ENCODE measurements at places on chromosomes 11 and 22.

DNA sequence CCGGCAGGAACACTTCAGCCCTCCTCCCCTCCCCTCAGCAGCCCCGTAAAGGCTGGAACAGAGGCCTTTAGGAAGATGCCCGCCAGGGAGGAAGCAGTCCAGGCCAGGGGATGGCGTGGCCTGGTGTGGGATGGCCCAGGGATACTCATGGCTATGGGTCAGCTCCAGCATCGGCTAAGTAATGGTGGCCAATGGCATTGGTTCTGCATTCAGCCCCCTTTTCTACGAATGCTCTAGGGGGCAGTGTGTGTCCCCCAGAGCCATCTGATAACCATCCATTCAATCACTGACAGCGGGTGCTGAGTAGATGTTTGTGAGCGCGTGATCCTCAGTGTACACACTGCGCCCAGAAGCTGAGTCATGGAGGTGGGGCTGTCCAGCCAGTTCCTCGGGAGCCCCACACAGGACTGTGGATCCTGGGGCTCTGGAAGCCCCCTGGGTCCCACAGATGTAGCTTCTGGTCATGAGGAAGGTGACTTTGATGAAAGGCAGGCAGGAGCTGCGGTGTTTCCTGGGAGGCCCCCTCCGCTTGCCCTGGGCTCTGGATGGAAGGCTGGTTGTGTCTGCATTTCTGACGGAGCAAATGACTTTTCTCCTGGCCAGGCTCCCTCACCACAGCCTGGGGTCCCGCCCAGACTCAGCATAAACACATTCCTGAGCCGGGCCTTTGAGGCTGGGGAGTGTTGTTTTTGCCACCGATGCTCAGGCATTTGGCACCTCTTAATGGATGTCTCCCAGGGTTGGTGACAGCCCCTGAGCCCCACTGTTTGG lies 46.5 kb downstream of the FBLN1 start:
- peak; percentile 83 for ATAC-seq

DNA sequence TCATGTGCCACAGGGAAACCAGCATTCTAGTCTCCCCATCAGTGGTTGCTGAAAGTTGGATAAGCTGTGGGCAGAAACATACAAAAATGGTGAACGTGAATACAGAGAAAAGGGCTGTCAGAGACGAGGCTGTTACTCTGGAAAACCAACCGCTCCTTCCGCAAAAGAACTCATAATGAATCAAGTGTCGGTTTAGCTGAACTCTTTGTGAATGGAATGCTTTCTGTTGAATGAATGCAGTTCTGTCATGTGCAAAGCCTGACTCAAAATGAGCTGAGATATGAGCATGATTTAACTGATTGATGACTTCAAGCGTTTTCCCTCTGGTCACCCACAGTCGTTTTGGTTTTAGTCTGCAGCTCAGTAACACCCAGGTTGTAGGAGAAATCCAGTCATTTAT lies 298.3 kb downstream of the ETS1 start:
- no peak for ATAC-seq

DNA sequence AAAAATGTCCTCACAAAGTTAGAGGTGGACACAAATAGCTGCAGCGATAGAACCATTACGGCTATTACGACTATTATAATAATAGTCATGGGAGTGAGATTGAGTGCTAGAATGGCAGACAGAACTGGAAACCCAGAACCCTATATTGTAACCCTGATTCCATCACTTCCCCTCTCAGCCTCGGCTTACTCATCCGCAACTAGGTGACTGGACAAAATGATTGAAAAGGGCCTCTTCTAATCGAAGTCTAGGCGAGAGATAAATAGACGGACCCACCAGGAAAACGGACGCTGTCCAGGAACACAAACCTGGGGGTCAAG lies 629 bp downstream of the PSMA1 start:
- ATAC-seq = no peak

DNA sequence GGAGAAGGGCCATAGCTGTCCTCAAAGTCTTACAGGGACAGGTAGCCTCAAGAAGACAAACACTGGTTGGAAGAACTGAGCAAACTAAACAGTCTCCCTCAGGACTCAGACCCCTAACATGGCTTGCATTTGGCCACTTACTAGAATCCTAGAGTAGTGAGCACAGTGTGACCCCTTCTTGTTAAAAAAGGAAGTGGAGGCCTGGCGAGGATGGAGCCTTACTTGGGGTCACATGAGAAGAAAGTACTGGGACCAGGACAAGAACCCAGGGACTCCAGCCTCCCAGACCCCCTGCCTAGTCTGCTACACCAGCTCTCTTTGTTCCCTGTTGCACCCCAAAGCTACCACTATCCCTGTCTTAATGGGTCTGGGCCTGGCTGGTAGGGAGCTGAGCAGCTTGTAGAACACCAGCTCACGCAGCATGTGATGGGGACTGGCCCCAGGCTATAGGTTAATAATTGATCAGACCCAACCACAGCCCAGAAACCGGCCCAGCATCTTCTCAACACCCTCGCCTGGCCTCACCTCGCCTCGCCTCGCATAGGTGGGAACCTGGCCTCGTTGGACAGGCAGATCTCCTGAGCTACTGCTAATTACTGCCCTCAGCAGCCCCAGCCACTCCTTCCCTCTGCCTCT lies 17.6 kb downstream of the DGAT2 start:
- no peak for ATAC-seq

DNA sequence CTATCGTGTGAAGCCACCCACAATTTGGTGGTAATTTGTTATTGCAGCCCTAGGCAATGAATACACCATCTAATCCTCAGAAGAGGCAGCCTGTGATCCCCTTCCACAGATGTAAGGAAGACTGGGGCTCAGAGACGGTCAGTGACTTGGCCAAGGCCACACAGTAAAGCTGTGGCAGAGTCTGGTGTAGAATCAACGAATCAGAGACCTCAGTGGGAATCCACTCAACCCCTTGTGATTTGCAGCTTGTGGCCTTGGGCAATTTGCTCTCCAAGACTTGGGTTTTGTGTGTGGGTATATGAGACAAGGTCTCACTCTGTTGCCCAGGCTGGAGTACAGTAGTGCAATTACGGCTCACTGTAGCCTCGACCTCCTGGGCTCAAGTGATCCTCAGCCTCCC lies 1.9 kb downstream of the LGALS2 start:
- ATAC-seq = no peak

DNA sequence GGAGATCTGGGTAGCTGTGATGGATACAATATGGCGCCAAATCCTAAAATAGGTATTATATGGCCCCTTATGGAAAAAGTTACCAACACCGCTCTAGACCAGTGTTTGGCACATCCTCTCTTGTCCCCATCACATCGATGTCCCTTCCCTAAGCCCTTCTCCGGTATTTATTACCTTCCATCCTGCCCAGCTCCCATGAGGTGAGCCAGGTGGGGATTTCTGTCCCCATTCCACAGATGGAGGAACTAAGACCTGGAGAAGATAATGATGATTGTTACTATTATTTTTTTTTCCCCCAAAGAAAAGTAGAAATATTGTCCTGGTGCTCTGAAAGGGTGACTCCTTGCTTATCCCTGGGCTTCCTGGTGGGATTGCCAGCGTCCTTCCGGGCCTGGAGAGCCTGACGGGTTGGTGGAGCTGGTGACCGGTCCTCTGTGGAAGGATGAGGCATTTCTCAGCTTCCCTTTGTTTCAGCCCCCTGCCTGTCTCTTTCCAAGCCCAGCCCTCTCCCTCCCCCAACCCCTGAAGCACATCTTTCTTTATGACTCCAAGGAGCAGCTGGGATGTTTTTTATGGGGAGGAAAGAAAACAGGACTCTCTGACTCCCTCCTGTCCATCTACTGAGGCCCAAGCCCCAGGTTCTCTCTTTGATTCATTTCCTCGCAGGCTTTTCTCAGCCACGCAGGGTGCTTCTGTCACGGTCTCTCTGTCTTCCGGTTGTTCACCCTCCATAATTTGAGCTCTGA lies 65.4 kb downstream of the TP53I11 start:
- no peak for ATAC-seq

DNA sequence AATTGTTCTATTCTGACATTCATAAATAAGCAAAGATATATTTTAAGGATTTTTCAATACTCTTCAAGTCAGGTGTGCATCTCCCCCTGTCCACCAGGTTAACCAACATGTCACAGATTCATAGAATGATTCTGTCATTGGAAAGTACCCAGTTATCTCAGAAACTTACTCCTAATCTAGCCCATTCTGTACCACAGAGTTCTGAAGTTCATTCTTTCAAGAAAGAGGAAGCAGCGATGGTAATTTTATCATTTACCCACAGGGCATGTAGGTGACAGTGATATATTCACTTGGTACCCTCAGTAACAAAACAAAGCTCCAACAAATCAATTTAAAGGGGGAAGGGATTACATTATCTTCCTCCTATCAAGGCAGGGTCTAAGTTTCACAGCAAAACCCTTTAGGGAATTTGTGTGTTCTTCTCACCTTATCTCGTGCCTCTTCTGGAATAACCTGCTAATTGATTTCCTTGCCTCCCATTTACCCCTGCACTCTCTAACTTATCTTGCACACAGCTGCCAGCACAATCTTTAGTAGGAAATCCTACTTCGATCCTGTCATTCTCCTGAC lies 19.0 kb upstream of the MPPED2 start:
- ATAC-seq = no peak

- ATAC-seq = no peak
Measured at GRCh38 chr11:112391086-112391485, 130.4 kb upstream of the PLET1 start.

GRCh38 chr11:131423688-131424087 lies 53.3 kb downstream of the NTM start:
- no peak for ATAC-seq

GRCh38 chr11:16806791-16807190 lies 68.3 kb downstream of the C11orf58 start:
- ATAC-seq = no peak

DNA sequence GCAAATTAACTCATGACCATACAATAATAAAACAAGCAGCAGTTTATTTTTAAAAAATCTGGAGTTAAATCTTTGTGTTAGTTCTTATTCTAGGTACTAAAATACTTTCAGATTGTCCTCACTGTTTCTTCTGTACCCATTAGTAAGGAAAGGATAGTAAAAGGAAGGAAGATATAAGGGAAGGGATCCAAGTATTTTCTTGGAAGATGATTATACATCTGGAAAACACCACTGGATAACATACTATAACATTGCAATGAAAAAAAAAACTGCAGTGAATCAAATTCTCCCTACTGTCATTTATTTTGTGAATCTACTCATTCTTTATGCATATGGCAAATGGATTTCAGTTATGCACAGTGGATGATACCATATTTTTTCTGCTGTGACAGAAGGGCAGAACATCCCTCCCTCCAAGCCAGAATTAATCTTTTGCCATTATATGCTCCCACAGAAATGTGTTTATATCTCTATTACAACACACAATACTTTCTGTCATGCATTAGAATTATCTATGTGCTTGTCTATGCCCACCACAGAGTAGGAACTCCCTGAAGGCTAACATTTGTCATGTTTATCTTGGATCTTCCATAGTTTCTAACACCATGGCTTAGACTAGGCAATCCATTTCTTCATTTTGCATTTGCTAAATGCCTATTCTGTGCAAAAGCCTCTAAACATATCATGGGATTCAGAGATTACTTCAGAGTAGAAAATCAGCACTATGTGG lies 282.3 kb upstream of the CTSC start:
- no peak for ATAC-seq

DNA sequence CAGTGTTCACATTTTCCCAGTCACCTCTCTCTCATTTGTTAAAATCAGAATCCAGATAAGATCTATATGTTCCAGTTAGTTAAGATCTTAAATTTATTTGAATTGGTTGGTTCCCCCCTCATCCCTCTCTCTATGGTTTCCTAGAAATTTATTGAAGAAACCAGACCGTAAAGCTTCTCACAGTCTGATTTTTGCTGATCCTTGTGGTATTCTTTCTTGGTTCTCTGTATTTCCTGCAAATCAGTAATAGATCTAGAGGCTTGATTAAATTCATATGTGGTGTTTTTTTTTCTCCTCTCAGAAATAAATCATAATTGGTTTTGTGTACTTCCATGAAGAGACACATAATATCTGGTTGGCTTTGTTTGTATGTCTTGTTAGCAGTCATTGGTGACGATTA lies 147.5 kb downstream of the TMEM135 start:
- ATAC-seq = no peak

DNA sequence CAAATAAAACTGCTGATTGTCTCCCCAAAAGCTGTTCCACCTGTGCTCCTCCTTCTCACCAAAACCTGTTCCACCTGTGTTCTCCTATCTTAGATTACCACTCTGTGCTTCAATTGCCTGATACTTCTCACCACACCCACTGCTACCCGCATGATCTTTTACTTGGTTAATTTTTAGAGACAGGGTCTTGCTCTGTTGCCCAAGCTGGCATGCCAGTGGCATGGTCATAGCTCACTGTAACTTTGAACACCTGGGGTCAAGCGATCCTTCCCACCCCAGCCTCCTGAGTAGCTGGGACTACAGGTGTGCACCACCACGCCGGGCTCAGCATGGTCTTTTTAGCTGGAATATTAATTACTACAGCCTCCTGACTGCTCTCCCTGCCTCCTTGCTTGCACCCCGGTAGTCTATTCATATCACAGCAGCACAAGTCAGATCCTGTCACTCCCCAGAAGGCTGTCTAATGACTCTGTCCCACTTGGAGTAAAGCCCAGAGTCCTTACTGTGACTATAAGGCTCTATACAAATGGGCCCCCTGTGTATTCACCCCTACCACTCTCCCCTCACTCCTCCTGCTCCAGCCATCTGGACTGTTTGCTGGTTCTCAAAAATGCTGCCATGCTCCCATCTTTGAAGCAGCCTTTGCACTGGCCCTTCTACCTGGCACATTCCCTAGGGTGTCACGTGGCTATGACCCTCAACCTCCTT lies 3.5 kb downstream of the C11orf91 start:
- no peak for ATAC-seq

GRCh38 chr11:528815-529727 lies 6.3 kb downstream of the HRAS start:
- ATAC-seq = no peak

- ATAC-seq = no peak
Measured at GRCh38 chr11:116339306-116340098, 433.3 kb downstream of the BUD13 start.

DNA sequence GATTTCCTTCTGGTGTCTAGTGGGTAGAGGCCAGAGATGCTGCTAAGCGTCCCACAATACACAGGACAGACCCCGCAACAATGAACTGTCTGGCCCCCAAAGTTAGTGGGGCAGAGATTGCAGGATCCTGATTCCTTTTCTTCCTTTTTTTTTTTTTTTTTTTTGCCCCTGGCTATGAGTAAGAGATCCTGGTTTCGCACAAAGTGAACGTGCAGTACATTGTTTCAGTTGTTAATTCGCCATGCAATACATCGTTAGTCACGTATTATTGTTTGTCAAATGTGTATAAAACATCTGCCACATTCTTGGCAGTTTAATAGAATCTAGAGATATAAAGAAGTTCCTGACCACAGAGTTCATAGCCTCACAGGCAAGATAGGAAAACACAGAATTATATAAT lies 20.2 kb downstream of the ST3GAL4 start:
- ATAC-seq = no peak

DNA sequence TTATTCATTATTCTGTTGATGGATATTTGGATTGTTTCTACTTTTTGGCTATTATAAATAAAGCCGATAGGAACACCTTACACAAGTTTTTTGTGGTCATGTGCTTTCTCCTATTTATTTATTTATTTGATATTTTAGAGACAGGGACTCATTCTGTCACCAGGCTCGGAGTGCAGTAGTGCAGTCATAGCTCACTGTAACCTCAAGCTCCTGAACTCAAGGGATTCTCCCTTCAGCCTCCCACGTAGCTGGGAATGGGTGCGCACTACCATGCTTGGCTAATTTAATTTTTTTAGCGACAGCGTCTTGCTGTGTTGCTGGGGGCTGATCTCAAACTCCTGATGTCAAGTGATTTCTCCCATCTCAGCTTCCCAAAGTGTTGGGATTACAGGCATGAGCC lies 135.1 kb downstream of the UVRAG start:
- no peak for ATAC-seq
